Type B pancreatic cell (in vitro differentiated cells): ENCODE measurements at places on chromosomes 13 and 19. TPM values are rescaled to one million over a fixed set of nuclear protein-coding genes. Genes with fewer than 3 reads are reported as not detected.

RYR1 gene
- 3.3 and 9.3 TPM in 2 replicates for total RNA-seq

SOX1 gene
- 0.17 and 1.3 TPM in 2 replicates for total RNA-seq

DNA sequence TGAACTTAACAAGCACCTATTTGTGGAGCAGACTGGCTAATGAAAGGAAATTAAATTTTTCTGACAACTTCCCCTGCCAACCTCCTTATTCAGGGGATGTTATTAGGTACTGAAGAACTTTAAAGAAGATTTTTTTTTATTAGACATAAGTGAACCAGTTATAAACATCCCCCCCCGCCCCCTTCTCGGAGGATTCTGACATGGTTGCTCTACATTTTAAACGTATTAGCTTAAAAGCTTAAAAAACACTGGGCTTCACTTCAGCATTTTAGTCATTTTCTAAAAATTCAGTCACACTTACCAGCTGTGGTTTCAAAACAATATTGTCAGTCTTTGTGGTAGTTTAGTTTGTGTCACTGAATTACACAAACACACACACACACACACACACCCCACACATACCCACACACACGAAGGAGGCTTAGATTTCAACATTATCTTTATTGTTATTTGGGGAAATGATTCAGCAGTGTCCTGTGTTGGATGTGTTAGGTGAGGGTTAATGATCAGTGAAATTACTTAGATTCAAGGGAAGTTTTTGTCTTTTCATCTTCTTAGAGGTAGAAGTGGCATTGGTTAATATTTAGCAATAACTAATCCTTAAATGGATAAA lies 145.7 kb downstream of the PCCA start:
- peaks cover 11% of the 10 kb centered on the region for H3K4me1 ChIP-seq
- no peak overlapping the region for H3K27ac ChIP-seq
- H3K4me3 ChIP-seq, result peak overlapping the region; percentile 7

DNA sequence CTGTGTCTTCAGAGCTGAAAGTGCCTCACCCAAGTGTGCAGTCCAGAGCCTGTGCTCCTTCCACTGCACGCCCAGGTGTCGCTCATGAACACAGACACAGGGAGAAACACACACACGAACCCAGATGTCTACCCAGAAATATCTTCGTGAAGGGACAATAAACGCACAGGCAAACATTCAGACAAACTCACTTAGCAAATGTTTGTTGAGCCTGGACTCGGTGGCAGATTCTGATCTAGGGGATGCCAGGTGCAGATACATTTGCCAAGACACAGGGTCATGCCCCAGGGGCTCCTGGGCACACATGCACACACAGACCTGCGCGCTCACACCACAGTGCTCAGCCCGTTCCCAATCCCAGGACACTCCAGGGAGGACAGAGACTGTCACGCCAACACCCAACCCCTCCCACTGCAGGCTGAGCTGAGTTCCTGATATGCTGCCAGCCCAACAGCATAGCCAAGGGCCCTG lies 31.9 kb downstream of the SCGB2B2 start:
- DNase-seq, result no peak
- H3K36me3 ChIP-seq, result no peaks in the 10 kb centered on the region
- no peaks in the 10 kb centered on the region for H3K27me3 ChIP-seq
- H3K4me1 ChIP-seq, result no peaks in the 10 kb centered on the region
- no peak overlapping the region for H3K4me3 ChIP-seq

DNA sequence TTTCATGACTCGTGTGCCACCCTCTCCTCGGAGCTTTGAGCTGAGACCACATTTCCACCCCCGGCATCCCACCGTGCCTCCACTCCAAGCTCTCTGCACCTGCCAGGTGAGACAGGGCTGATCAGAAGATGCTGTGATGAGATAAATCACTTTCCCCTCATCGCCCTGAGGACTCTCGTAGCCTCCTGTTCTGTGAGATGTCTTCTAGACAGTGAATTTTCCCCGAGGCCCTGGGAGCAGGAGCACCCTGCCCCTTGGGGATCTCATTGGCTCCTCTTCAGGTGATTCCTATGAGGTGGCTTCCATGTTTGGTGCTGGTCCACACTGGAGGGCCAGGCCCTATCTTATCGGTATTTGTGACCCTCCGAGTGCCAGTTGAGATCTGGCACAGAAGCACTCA lies 154.0 kb upstream of the TSHZ3 start:
- DNase-seq, result peak; percentile 43
- H3K4me3 ChIP-seq, result no peak overlapping the region
- H3K27ac ChIP-seq, result no peak overlapping the region
- peaks cover 21% of the 10 kb centered on the region for H3K27me3 ChIP-seq
- no peaks in the 10 kb centered on the region for H3K4me1 ChIP-seq
